ENCODE measurements at places on chromosomes 12 and 14.
A peak's percentile ranks its signal among the peaks of the same experiment; 100 is the strongest.

DNA sequence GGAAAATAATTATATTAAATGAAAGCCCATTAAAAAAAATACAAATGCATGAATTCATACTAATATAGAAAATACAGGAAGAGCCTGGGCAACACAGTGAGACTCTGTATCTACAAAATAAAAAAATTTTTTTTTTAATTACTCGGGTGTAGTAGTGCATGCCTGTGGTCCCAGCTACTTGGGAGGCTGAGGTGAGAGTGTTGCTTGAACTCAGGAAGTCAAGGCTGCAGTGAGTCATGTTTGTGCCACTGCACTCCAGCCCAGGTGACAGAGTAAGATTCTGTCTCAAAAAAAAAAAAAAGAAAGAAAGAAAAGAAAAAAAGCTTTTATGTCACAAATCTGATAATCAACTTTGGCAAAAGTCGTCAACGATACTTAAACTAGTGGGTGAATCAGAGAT lies 80.6 kb upstream of the PLEKHA5 start:
- DNase-seq, result no peak

- DNase-seq, result no peak
These were observed 10.8 kb downstream of the PROX2 start for GRCh38 chr14:74865156-74865555.

- no peak for DNase-seq
These were observed 9.3 kb upstream of the ESPL1 start for GRCh38 chr12:53258541-53259539.

GRCh38 chr12:101297661-101298060 lies 17.8 kb downstream of the UTP20 start:
- no peak for DNase-seq

DNA sequence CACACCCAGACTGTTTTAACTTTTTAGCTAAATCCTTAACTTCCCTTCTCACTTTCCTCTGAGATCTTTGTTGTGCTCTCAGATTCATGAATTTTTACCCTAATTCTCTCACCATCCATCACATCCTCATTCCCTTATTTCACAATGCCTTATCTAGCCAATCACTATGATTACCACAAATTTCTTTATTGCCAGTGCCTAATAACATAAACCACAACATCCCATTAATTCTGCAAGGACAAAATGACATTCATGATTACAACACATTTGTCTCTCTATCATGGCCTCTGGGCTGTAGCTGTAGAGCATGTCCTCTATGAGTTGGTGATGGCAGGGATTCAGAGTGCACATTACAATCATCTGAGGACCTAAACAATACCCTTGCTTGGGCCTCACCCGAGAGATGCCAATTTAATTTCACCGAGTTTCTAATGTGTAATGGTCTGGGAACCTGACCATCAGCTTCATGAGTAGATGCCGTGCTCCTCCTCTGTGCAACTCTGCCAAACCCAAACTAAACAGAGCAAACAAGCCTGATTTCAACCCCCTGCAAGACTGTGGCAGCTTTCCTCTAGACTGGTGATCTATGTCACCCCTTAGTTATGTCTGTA lies 99.3 kb downstream of the SPTSSA start:
- no peak for DNase-seq

DNA sequence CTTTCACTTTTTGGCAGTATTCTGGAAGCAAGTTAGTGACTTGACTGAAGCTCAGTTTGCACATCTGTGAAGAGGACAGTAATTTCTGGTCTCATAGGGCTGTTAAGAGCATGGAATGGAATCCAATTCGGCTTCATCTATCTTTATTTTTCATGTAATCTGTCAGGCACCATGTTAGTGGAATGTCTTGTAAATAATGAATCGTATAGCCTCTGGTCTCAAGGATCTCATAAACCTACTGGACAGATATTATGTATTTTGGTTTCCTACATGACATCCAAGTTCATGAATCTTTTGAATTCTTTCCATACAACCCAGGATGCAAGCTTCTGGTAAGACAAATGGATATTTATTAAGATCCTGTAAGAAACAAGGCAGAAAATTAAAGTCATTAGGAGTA lies 24.0 kb downstream of the TMTC2 start:
- no peak for DNase-seq

DNA sequence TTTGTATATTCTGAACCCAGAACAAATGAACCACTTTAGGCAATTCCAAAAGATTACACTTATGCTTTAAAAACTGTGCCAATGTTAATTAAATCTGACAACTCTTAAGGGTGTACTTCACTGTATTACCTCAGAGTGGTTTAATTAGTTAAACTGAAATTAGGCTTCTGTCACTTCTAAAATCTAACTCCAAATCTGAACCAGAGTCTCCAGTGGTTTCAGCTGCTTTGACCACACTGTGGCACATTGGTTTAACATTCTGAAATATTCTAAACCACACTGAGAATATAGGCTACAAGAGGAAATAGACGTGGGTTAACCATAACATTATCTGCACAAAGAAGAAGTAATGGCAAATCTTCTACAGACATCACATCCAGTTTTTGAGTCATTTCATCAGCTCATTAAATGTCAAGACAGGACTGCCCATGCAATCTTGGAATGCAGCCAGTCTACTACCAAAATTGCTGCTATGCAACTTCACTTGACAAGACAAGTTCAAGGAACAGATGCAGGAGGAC lies 94.8 kb downstream of the LRP6 start:
- peak; percentile 29 for DNase-seq

DNA sequence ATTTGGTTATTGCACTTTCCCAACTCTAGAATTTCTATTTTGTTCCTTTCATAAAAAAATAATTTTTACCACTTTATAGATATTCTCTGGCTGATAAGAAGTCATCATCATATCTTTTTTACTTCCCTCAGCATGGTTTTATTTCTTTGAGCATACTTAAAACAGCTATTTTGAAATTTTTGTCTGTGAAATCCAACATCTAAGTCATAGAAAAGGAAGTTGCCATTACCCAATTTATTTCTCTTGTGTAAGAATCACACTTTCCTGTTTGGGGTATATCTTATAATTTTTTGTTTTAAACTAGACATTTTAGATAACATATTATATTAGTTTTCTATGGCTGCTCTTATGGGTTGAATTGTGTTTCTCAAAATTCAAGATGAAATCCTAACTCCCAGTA lies 400.2 kb upstream of the OR4E1 start:
- DNase-seq, result no peak
